Activated gamma-delta T cell treated with Interleukin-2 at 50 U/mL for 16 hours (primary cell): ENCODE measurements at places on chromosomes 5 and 9.

DNA sequence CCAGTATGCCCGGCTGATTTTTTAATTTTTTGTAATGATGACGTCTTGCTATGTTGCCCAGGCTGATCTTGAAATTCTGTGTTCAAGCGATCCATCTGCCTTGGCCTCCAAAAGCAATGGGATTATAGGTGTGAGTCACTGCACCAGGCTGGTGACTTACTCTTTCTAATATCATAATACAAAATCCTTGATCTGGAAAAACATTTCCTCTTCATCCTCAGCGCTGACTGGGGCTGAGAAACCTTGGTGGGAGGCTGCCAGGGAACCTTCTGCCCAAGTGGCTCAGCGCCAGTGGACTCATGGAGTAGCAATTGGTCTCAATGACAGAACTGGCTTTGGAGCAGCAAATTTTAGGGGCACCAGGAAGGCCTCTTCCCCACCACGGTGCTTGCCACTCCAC lies 17.5 kb upstream of the SEMA4D start:
- DNase-seq = no peak

DNA sequence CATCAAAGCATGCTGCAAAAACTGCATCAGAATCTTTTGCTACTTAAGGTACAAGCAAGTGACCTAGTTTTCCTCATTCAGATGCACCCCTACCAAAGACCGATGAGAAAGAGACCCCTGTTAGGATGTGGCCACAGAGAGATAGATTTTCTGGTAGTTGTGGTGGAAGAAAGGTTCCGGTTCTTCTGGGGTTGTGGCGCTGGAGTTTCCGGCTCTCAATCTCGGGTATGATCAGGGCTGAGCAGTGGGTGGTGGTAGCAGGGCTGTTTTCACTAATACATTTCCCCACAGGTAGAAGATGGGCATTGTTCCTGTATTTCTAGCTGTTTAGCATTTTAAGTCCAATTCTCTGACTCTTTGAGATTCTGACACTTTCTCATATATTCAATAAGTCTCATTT lies 58.4 kb downstream of the PCSK1 start:
- no peak for DNase-seq

- no peak for DNase-seq
These were observed 149.6 kb upstream of the DMRT1 start for GRCh38 chr9:691825-692400.

DNA sequence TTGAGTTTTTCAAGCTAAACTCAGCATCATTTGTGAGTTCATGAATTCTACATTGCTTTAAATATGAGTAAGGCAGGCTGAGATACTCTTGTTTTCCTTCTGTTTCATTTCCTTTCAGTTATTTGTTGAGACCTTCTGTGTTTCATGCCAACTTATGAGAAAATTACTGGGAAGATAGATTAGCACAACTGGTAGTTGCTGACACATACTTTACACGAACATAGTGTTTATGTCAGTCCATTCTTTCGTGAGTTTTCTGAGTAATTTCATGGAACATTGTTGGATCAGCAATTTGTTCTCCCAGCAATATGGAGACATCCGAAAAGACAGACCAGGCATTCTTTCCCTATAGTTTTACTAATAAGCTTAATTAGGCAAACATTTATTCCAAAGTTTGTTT lies 102.0 kb upstream of the SMC5 start:
- DNase-seq = no peak

DNA sequence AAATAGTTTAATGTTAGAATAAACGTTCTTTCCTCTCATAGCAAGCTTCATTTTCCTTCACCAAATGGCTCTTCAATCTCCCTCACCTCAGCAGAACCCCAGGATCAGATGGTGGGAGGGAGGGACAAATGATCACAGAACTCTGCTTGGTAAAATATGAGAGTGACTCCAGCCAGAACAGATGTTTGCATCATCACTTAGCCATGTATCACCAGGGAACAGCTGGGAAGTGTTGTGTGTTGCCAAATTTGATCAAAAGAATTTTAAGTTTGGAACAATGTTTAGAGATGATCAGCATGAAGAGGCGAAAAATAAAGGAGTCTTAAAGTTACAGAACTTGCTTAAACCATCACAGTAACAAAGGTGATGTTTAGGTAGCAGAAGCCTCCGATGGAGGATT lies 115.7 kb downstream of the FRMD3 start:
- no peak for DNase-seq

GRCh38 chr9:72297516-72297915 lies 67.5 kb downstream of the ZFAND5 start:
- no peak for DNase-seq

DNA sequence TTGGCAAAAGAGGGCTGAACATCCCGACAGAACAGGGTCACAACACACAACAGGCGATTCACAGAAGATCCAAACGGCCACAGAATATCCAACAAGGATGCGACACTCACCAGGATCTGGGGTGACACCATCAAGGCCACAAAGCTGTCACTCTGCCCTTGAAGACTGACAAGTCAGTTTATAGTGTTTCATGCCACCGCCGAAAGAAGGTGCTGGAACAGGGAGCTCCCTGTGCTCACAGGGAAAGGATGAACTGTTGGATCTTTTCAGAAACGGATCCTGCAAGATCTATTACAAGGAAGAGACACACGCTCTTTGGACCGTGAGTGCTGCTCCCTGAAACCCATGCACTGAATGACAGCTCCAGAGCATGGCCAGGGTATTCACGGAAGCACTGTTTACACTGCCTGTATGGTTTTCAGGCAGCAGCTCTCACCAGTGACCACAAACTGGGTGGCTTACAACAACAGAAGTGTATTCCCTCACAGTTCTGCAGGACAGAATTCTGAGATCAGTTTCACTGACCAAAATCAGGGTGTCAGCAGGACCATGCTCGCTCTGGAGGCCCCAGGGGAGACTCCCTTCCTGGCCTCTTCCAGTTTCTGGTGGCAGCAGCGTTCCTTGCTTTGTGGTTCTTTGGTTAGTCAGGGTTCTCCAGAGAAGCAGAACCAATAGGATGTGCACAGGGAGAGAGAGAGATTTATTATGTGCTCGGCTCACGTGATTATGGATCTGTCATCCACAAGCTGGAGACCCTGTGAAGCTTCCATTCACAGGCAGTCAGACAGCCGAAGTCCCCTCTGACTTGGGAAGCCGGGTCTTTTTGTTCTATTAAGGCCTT lies 52.8 kb downstream of the SEMA4D start:
- DNase-seq = no peak

DNA sequence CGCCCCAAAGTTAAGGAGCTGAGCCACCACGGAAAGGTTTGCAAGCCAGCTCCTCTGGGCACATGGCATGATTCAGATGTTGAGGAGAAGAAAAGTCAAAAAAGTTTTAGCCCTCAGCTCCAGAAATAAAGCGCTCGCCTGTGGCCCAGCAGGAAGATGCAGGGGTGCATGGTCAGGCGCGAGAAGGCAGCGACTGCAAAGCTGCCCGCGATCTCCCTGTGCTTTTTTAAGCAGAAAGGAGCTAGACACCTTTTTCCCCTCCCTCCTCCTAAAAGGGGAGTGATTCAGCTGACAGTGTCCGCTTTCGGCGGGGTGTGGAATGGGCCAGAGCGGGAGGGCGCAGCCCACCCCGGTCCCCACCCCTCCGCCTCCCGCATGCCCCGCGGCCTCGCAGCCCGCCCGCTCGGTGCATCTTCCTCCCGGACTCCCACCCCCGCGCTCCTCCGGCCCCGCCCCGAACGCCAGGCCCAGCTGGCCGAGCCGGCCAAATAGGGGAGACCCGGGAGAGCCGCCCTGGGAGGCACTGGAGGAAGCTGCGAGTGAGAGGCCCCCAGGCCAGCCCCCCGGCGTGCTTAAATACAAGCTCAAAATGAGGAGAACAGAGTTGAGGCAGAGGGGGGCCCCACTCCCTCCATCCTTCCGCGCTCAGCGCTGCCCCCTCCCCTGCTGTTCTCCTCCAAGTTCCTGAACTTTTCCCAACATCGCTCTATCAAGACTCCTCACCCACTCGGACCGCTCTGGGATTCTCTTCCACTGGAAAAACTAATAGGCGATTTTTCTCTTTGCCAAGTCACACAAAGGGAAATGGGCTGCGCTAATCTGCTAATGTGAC lies at the start of gene ADAMTS12:
Gene ADAMTS12 (minus strand): TSS at position 203 of the 832 bp plus-strand sequence. CDS start 134 bp downstream, at position 69.
- DNase-seq = no peak

- no peak for DNase-seq
These were observed 24.0 kb downstream of the NKD2 start for GRCh38 chr5:1032551-1033027.

GRCh38 chr9:99433555-99433954 lies 211.5 kb downstream of the SEC61B start:
- DNase-seq = peak; percentile 56

- DNase-seq = no peak
These were observed 36.0 kb upstream of the OLFM1 start for GRCh38 chr9:135051316-135052038.

DNA sequence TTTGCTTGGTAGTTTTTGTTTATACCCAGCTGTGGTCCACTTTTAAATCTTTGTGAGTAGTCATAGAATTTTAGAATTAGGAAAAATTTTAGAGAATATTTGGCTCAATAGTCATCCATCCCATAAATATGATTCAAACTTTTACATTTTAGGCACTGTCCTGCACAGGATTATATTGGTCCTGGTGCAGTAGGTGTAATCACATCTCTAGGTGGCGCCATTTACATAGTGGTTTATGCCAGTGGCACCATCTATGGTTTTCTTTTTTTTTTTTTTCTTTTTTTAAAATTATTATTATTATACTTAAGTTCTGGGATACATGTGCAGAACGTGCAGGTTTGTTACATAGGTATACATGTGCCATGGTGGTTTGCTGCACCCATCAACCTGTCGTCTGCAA lies 260.7 kb upstream of the KCNN2 start:
- no peak for DNase-seq

DNA sequence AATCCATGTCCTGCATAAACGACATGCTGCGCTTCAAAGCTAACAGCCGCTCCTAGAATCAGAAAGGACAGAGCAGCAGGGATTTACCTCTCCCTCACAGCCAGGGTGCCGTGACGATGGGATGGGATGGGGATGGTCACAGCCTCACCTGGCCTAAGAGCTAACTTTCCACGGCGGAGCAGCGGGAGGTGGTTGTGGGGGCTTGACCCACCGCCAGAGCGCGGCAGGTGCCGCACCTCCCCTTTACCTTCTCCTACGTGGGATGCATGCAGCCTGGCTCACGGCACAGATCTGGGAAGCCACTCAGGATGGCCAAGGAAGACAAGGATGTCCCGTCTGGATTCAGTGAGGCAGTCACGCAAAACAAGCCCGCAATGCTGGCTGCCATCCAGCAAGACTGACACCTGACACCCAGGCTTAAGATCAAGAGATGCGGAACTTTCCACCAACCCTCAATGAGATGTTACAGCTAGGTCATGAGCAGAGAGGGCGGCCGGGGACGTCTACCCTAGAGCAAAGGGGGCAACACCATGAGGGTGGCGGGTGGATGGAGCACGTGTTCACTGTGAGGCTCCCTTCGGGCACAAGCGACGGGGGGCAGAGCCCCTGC lies 5.8 kb downstream of the BRD9 start:
- DNase-seq = no peak
